SJSA1 (cell line): ENCODE measurements at places on chromosomes 3 and 15.
A peak's percentile ranks its signal among the peaks of the same experiment; 100 is the strongest.

DNA sequence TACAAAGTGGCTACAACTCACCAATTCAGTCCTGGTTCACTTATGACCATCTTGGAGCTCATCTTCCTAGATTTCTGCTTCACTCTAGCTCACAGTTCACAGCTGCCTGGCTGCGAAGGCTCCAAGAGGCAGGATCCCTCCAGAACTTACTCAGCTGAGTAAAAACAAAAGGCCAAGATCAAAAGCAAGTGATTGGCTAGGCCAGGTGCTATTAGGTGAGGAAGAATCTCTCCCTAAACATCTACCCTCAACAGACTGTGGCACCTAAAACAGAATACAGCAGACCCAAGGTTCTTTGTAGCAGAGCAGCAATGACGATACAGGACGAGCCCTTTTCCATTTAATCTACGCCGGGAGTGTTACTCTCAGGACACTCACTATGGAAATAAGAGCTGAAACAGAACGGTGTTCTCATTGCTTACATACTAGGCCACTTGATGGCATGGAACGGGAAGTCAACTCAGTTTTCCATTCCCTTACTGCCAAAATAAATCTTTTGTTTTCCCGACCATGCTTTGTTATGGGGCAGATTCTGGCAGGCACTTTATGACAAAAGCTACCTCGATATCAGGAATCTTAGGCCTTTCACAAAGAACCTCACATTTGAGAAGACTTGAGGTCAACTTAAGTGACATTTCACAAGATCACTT lies 901 bp downstream of the ICE2 start:
- H3K4me1 ChIP-seq = peaks cover 29% of the 10 kb centered on the region
- no peak for DNase-seq
- no peaks in the 10 kb centered on the region for H3K27me3 ChIP-seq

- DNase-seq = no peak
- H3K27ac ChIP-seq = no peak overlapping the region
- peaks cover 46% of the 10 kb centered on the region for H3K4me1 ChIP-seq
- H3K4me3 ChIP-seq = peak overlapping the region; percentile 99
Observed at GRCh38 chr3:150761831-150762661, 923 bp downstream of the SIAH2 start.

DNA sequence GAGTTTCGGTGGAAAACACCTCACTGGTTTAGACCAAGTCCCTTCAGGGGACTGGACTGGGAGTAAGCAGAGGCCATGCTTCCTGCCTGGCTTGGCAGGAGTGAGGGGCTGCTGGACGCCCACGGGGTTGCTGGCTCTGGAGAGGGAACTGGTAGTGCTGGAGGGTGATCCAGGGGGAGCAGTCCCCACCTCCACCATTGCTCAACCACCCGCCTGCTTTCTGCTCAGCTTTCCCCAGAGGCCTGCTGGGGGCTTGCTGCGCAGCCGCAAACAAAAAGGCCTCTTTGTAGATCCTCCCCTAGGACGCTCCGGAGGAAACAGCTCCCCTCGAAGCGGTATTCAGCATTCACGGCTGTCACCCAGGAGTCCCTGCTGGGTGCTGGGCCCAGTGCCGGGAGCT lies 33.5 kb downstream of the EBLN2 start:
- H3K4me3 ChIP-seq = no peak overlapping the region
- H3K27ac ChIP-seq = no peak overlapping the region
- no peak for DNase-seq

DNA sequence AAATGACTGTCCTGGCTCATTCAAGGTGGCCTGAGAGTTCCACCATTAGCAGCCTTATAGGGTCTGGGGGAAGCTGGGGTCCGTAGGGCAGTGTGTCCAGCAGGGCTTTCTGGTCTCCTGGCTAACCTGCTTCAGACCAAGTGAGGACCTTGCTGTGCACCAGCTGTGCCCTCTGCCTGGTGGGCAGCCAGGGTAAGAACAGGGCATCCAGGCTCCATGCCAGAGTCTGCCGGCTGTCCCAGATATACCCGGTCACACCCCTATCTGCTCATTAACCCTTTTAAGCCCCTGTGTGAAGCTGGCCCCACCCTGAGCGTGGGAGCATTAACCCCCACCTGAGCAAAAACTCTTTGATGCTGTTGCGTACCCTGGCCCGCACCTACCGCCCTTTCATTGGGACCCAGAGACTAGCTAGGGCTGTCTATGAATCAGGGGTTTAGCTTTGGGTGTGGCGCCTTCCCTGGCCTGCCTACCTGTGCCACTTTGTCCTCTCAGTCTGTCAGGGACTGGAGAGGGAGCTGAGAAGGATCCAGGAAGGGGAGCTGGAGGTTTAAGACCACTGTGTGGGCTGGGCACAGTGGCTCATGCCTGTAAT lies 17.6 kb downstream of the SEMA3F start:
- no peaks in the 10 kb centered on the region for H3K27me3 ChIP-seq
- no peak overlapping the region for H3K4me3 ChIP-seq
- peaks cover 9% of the 10 kb centered on the region for H3K4me1 ChIP-seq
- H3K27ac ChIP-seq = no peak overlapping the region

DNA sequence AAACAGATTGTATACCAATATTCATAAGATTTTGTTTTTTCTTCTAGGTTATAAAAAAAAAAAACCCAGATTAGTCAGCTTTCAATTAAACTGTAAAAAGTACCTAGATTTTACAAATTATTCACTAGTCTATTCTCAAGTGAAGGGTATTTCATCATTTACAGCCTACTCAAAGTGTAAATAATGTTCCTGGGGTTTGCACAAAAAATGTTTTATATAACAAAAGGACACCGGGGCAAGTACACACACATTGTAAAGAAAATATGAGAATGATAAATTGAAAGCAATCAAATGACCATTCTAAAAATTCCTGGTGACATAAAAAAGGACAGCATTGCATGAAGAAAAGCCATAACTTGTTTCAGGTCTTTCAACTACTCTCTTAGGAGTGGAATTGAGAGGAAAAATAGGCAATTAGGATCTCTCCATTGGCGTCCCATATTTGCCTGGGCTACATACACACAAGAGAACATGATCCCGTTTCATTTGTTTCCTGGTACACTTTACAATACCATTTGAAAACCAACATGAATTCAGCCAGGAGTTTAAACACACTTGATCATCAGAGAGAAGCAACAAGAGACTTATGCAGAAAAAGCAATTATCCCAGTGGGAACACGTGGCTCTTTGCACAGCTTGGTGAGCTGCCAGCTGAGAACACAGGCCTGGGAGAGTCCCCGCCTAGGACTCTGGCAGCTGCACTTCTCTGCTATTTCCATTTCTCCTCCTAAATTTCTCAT lies 1039.2 kb downstream of the ROBO1 start:
- H3K4me3 ChIP-seq = no peak overlapping the region
- H3K36me3 ChIP-seq = no peaks in the 10 kb centered on the region
- H3K27ac ChIP-seq = no peak overlapping the region
- DNase-seq = no peak
